Activated T-helper 1 cell treated with anti-CD3 and anti-CD28 coated beads, Interleukin-2, amount 50 U/mL, for 16 hours (primary cell): ENCODE measurements at places on chromosomes 12 and 14.

GRCh38 chr12:101010896-101011295 is 199.1 kb downstream of the SLC5A8 start:
- DNase-seq = no peak

- no peak for DNase-seq
These were observed 14.8 kb upstream of the SH2B3 start for GRCh38 chr12:111390910-111391309.

- no peak for DNase-seq
These were observed 670.3 kb upstream of the TBX3 start for GRCh38 chr12:115354007-115354890.

- DNase-seq = no peak
These were observed 8.0 kb upstream of the C1R start for GRCh38 chr12:7100239-7100638.

DNA sequence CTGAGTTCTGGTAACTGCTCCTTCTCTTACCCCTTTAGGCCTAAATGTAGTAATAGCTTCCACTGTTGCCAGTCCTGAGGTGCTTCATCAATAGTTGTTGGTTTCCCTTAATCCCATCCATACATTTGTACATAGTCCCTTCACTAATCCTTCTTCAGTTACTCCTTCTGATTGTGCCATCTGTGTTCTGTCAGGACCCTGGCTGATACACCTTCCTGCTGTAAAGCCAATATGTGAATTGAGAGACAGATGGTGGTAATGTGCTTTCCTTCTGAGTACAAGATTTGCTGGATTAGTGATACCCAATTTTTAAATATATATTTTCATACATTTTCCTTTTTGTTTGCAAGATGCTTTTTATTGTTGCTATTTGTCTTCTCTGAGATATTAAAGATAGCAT is 66.4 kb downstream of the OTOGL start:
- no peak for DNase-seq
